ENCODE measurements at places on chromosomes 1 and 21. TPM values are rescaled to one million over a fixed set of nuclear protein-coding genes. Genes with fewer than 3 reads are reported as not detected.

GRCh38 chr1:39623053-39623452, 16.4 kb downstream of the HEYL start:
- no peak for DNase-seq

DNA sequence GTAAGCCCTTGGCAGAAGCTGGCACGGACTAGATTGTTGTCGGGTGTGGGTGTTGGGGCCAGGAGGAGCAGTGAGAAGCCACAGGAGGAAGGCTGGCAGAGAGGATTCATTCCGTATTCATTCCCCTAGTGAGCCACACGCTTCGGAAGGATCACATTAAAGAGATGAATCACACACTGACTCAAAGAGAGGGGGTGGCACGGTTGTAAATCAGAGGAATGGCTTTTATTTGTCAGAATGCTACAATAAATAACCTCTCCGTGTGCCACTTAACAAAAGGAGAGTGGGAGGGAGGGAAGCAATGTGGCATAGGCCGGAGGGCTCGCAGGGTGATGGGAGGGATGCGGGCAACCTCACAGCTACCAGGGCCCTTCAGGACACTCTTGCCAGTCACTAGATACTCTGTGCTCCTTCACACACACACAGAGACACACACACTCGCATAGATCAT, 135.5 kb downstream of the HIVEP3 start:
- DNase-seq: peak; percentile 70

DNA sequence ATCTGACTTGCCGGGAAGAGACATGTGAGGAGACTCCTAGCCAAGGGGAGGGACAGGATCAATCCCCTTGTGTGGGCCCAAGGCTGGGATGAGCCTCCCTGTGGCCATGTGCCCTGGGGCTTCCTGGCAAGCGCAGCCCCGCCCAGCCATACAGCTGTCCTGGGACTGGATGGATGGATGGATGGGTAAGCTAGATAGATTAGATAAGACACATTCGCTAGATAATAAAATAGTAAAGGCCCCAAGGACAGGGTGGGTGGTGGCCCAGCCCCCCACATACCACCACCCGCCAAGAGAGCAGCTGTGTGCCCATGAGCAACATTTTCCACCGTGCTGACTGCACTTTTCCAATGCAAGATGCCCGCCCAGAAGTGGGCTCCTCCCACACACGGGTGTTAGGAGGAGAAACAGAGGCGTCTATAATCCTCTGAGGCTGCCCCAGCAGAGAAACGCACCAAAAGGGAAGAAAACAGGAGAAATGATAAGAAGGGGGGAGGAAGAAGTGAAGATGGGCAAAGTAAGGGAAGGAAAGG, 25.1 kb downstream of the ZBTB17 start:
- peak; percentile 86 for DNase-seq

Gene ADAMTS1
- total RNA-seq: 284 TPM

Gene FNDC5
- 0.99 TPM for total RNA-seq

All from fibroblast of the aortic adventitia (primary cell).